ENCODE measurements at places on chromosomes 6 and 20.

DNA sequence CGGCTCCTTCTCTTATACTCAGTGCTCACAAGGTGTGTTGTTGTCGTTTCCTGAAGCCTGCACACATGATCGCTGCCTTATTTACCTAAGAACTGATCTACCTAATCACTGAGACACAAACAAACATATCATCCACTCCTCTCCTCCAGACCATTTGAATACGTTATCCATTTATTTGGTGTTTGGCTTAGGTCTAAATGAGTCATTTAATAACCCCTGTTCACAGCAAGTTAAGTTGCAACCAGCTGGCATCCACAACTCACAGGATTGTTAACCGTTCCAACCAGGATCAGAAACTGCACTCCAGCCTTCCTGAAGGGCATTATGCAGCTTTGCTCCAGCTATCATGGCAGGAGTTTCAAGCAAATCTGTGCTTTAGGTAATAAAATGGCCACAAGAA, 511.1 kb upstream of the MAP3K7 start:
- DNase-seq = no peak
- H3K4me1 ChIP-seq = no peaks in the 10 kb centered on the region
- no peak overlapping the region for H3K27ac ChIP-seq
- no peaks in the 10 kb centered on the region for H3K36me3 ChIP-seq
- no peak overlapping the region for H3K4me3 ChIP-seq

DNA sequence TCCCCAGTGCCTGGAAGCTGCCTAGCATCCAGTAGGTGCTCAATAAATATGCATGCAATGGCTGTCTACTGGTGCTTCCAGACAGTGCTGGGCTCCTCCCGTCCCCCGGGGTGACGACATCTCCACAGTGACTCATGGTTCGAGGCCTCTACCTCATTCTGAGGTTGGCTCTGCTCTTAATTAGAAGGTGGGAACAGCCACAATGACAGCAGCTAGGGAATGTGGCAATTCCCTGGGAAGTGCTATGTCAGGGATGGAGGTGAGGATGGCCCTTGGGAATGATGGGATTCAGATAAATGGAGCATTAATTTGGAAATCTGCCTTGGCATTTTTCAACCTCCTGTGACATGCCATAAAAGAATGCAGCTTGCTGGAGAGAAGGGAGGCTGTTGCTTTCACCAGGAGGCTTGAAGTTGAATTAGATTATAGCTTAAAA, 43.5 kb upstream of the NFATC2 start:
- no peak overlapping the region for H3K4me3 ChIP-seq
- peak; percentile 28 for DNase-seq
- H3K4me1 ChIP-seq = peaks cover 3% of the 10 kb centered on the region
- no peaks in the 10 kb centered on the region for H3K27me3 ChIP-seq
- no peak overlapping the region for H3K27ac ChIP-seq

- no peaks in the 10 kb centered on the region for H3K27me3 ChIP-seq
- peaks cover 3% of the 10 kb centered on the region for H3K36me3 ChIP-seq
- H3K4me3 ChIP-seq = no peak overlapping the region
- DNase-seq = peak; percentile 38
These were observed 152.1 kb upstream of the SMLR1 start for GRCh38 chr6:130675072-130675471.

- no peaks in the 10 kb centered on the region for H3K4me1 ChIP-seq
- no peak overlapping the region for H3K27ac ChIP-seq
- no peak overlapping the region for H3K4me3 ChIP-seq
These were observed 20.5 kb upstream of the TMEM181 start for GRCh38 chr6:158539413-158539812.

DNA sequence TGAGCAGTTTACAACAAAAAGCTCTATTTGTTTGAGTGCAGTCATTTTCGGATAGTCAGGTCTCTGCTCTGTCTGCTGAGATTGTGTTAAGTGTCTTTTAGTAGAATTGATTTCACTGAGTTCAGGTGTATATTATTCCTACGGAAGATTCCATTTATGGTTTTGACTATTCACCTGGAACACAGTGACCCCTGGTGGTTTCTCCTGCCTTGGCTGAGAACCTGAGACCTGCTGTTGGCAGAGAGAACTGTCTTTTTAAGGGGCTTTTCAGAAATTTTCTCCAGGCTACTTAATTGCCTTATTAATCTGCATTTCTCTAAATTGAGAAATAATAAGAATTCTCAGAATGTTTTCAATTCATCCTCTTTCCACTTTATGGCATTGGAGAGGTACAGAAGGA, 508.0 kb downstream of the TBC1D32 start:
- no peaks in the 10 kb centered on the region for H3K4me1 ChIP-seq
- H3K36me3 ChIP-seq = no peaks in the 10 kb centered on the region
- DNase-seq = peak; percentile 13
- H3K27me3 ChIP-seq = no peaks in the 10 kb centered on the region
- no peak overlapping the region for H3K27ac ChIP-seq

DNA sequence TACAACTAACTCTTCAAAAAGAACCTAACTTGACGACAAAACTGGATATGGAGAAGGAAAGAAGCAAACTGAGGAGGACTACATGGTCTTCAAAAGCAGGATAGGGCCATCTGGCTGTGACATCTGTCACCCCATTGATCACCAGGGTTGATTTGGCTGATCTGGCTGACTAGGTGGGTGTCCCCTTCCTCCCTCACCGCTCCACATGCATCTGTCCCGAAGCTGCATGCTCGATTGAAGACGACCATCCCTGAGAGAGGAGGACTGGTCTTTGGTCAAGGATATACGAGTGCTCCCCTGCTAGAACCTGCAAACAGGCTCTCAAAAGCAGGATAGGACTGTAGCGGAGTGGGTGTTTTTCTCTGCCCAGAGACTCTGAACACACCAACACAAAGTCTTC, 21.7 kb downstream of the CPNE1 start:
- H3K27ac ChIP-seq = no peak overlapping the region
- H3K4me3 ChIP-seq = no peak overlapping the region
- peaks cover 64% of the 10 kb centered on the region for H3K4me1 ChIP-seq
- no peak for DNase-seq
- no peaks in the 10 kb centered on the region for H3K27me3 ChIP-seq

DNA sequence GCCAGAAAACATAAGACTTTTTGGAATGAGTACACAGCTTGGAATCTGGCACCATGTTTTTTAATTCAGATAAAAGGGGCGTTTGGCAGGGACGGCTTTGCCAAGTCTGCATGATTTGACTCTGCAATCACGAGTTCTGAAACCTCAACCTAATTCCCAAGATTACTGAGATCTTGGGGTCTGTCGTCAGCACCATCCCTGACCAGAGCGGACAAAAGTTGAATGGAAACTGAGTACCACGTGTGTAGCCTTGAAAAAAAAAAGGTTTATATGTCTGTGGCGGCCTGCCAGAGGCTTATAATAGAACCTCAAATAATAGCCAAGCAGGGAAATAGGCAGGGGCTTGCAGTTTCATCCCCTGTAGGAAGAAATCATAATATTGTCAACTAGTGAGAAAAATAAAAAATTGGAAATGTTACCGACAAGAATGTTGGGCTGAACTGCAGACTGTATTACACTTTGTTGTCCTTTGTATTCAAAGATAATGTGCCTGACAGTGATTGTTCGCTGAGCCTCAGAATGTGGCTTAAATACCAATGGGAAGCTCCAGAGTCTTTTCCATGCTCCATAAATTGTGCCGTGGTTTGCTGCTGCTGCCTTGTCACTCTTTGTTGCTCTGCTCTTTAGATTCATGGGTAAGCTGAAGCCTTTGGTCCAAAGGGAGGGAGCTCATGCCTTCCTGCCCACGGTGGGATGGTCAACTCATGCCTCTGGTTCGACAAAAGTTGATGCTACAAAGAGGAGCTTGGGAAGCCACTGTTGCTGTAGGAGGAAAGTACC, 118.8 kb upstream of the ARID1B start:
- no peaks in the 10 kb centered on the region for H3K36me3 ChIP-seq
- no peak overlapping the region for H3K27ac ChIP-seq
- peaks cover 6% of the 10 kb centered on the region for H3K27me3 ChIP-seq
- H3K4me3 ChIP-seq = no peak overlapping the region
- DNase-seq = no peak

GRCh38 chr20:37123441-37123840, 27.6 kb upstream of the RBL1 start:
- no peak overlapping the region for H3K27ac ChIP-seq
- H3K27me3 ChIP-seq = no peaks in the 10 kb centered on the region
- H3K4me1 ChIP-seq = no peaks in the 10 kb centered on the region
- H3K36me3 ChIP-seq = no peaks in the 10 kb centered on the region
- no peak overlapping the region for H3K4me3 ChIP-seq

- H3K27me3 ChIP-seq = no peaks in the 10 kb centered on the region
- peaks cover 2% of the 10 kb centered on the region for H3K4me1 ChIP-seq
- H3K36me3 ChIP-seq = peaks cover 5% of the 10 kb centered on the region
- DNase-seq = no peak
- no peak overlapping the region for H3K4me3 ChIP-seq
These were observed 73.8 kb upstream of the MPC1 start for GRCh38 chr6:166456395-166457156.

- no peak overlapping the region for H3K27ac ChIP-seq
- DNase-seq = no peak
- H3K36me3 ChIP-seq = peaks cover 6% of the 10 kb centered on the region
- H3K27me3 ChIP-seq = peaks cover 2% of the 10 kb centered on the region
- no peak overlapping the region for H3K4me3 ChIP-seq
- H3K4me1 ChIP-seq = no peaks in the 10 kb centered on the region
These were observed 38.7 kb downstream of the DUSP22 start for GRCh38 chr6:330948-331347.

GRCh38 chr20:38673725-38674091, 50.6 kb upstream of the SLC32A1 start:
- peaks cover 7% of the 10 kb centered on the region for H3K4me1 ChIP-seq
- DNase-seq = peak; percentile 20
- H3K4me3 ChIP-seq = peak overlapping the region; percentile 75
- H3K36me3 ChIP-seq = no peaks in the 10 kb centered on the region
- peaks cover 37% of the 10 kb centered on the region for H3K27me3 ChIP-seq

DNA sequence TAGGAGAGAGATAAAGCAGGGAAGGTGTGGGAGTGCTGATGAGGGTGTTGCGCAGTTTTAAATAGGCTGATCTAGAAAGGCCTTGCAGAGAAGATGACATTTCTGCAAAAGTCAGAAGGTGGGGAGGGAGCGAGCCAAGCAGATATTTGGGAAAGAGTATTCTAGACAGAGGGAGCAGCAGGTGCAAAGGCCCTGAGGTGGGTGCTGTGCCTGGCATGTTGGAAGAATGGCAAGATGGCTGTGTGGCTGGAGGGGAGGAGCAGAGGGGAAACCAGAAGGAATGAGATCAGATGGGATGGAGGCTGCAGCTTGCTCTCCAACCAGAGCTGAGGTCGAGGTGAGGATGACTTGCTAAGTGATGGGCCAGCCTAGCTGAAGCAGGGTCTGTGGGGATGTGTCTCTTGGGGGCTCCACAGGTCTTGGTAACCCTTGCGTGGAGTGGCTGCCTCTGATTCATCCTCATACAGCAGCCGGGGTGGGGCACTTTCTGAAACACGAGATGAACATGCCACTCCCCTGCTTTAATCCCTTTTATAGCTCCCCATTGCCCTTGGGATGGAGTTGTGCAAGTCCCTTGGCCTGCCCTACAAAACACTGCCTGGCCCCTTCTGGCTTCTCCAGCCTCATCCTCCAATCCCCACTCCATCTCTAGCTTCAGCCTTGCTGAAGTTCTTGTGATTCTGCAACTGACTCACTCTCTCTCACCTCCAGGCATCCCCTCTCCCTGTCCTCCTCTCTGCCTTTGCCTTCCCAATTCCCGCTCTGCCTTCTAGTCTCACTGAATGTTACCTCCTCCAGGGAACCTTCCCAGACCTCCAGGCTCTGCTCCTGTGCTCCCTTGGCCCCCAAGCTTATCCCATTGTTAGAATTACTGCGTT, 94.1 kb downstream of the CDH22 start:
- DNase-seq = no peak
- peaks cover 20% of the 10 kb centered on the region for H3K27me3 ChIP-seq
- H3K4me1 ChIP-seq = no peaks in the 10 kb centered on the region
- H3K36me3 ChIP-seq = no peaks in the 10 kb centered on the region
- no peak overlapping the region for H3K27ac ChIP-seq

DNA sequence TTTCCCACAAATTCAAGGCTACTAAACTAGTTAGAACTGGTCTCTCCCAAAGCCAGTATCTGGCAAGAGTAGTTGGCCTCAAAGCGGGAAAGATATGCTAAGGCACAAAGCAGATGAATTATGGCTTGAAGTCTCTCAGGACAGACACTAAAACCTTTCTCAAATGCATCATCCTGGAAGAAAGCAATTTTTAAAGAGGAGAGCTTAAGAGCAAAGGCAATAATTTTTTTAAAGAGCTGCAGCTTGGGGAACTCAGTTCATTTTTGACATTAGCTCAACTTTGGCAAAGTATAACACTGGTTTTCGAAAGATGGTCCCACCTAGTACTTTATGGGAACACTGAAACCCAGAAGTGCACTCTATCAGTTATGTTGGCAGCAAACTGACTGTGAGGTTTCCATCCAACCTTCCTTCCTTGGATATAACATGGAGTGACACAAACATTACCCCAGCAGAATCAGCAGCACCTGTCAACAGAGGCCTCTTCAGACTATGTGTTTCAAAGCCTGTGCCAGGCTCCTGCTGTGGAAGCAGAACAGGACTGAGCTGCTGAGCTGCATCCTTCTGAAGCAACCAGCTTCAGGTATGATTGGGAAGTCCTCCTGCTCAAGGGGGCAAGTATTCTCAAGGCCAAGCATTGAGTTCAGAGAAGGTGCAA, 852.3 kb upstream of the HS3ST5 start:
- no peaks in the 10 kb centered on the region for H3K27me3 ChIP-seq
- no peak overlapping the region for H3K4me3 ChIP-seq
- H3K27ac ChIP-seq = no peak overlapping the region
- DNase-seq = no peak
- no peaks in the 10 kb centered on the region for H3K4me1 ChIP-seq
- H3K36me3 ChIP-seq = no peaks in the 10 kb centered on the region

DNA sequence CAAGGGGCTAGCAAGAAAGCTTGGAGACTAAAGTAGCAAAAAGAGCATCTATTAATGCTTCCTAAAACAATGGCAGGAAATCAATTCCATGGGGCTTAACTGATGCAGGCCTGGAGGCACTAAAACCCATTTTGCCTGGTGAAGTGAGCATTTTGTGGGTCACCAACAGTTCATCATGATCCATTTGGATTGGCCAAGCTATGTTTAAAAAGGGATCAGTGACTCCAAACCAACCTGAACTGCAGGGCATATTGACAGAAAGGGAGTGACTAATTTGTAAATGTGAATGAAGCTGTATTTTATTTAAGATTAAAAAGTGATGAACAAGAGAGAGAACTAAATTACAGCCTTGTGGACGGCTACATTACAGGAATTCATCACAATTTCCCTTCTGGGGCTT, 132.0 kb downstream of the PCSK2 start:
- H3K27me3 ChIP-seq = no peaks in the 10 kb centered on the region
- H3K4me1 ChIP-seq = no peaks in the 10 kb centered on the region

- no peak overlapping the region for H3K27ac ChIP-seq
- DNase-seq = no peak
- no peaks in the 10 kb centered on the region for H3K27me3 ChIP-seq
These were observed 117.5 kb downstream of the SCML4 start for GRCh38 chr6:107706516-107707115.
